ENCODE measurements at places on chromosomes 13 and 19.

DNA sequence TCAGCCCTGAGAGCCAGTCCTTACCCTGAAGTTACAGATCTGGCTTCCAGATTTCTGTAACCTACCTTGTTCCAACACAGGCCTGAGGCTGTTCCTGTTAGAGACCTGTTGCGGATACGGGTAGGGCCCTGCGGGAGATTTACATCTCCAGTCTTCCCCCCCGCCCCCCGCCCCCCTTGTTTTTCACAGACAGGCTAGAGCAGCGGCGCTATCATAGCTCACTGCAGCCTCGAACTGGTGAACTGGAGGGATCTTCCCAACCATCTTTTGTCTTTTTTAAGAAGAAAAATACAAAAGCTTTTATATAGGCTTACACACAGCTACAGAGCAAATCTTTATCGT lies 10.6 kb upstream of the CEACAM21 start:
- DNase-seq, result no peak
- H3K4me1 ChIP-seq, result no peaks in the 10 kb centered on the region
- no peak overlapping the region for H3K4me3 ChIP-seq
- no peak overlapping the region for H3K27ac ChIP-seq
- peaks cover 28% of the 10 kb centered on the region for H3K27me3 ChIP-seq

- H3K4me1 ChIP-seq, result no peaks in the 10 kb centered on the region
- no peak for DNase-seq
- H3K27ac ChIP-seq, result no peak overlapping the region
- H3K4me3 ChIP-seq, result no peak overlapping the region
- H3K36me3 ChIP-seq, result no peaks in the 10 kb centered on the region
These were observed 62.2 kb downstream of the DNAJC15 start for GRCh38 chr13:43085545-43085944.

GRCh38 chr19:31266196-31266595 lies 83.0 kb downstream of the TSHZ3 start:
- H3K4me3 ChIP-seq, result no peak overlapping the region
- H3K27me3 ChIP-seq, result peaks cover 2% of the 10 kb centered on the region
- H3K27ac ChIP-seq, result no peak overlapping the region
- DNase-seq, result no peak
- H3K4me1 ChIP-seq, result no peaks in the 10 kb centered on the region

- no peaks in the 10 kb centered on the region for H3K4me1 ChIP-seq
- no peaks in the 10 kb centered on the region for H3K27me3 ChIP-seq
- no peak overlapping the region for H3K27ac ChIP-seq
- no peaks in the 10 kb centered on the region for H3K36me3 ChIP-seq
These were observed 4.0 kb upstream of the IRGC start for GRCh38 chr19:43711751-43712355.

- H3K36me3 ChIP-seq, result peaks cover 61% of the 10 kb centered on the region
- H3K27ac ChIP-seq, result peak overlapping the region; percentile 23
- no peaks in the 10 kb centered on the region for H3K27me3 ChIP-seq
- no peaks in the 10 kb centered on the region for H3K4me1 ChIP-seq
These were observed 6.8 kb upstream of the ECH1 start for GRCh38 chr19:38838208-38838985.

- H3K27ac ChIP-seq, result no peak overlapping the region
- H3K4me3 ChIP-seq, result no peak overlapping the region
- no peak for DNase-seq
- H3K27me3 ChIP-seq, result no peaks in the 10 kb centered on the region
- no peaks in the 10 kb centered on the region for H3K36me3 ChIP-seq
These were observed 911.5 kb downstream of the UQCRFS1 start for GRCh38 chr19:28301463-28301862.

- no peaks in the 10 kb centered on the region for H3K27me3 ChIP-seq
- H3K4me3 ChIP-seq, result no peak overlapping the region
- DNase-seq, result no peak
- H3K36me3 ChIP-seq, result no peaks in the 10 kb centered on the region
These were observed 35.5 kb upstream of the CSNK1A1L start for GRCh38 chr13:37141011-37141410.

- DNase-seq, result no peak
- no peak overlapping the region for H3K4me3 ChIP-seq
- no peaks in the 10 kb centered on the region for H3K27me3 ChIP-seq
- H3K4me1 ChIP-seq, result no peaks in the 10 kb centered on the region
These were observed 1.7 kb upstream of the BCAM start for GRCh38 chr19:44807162-44807561.

DNA sequence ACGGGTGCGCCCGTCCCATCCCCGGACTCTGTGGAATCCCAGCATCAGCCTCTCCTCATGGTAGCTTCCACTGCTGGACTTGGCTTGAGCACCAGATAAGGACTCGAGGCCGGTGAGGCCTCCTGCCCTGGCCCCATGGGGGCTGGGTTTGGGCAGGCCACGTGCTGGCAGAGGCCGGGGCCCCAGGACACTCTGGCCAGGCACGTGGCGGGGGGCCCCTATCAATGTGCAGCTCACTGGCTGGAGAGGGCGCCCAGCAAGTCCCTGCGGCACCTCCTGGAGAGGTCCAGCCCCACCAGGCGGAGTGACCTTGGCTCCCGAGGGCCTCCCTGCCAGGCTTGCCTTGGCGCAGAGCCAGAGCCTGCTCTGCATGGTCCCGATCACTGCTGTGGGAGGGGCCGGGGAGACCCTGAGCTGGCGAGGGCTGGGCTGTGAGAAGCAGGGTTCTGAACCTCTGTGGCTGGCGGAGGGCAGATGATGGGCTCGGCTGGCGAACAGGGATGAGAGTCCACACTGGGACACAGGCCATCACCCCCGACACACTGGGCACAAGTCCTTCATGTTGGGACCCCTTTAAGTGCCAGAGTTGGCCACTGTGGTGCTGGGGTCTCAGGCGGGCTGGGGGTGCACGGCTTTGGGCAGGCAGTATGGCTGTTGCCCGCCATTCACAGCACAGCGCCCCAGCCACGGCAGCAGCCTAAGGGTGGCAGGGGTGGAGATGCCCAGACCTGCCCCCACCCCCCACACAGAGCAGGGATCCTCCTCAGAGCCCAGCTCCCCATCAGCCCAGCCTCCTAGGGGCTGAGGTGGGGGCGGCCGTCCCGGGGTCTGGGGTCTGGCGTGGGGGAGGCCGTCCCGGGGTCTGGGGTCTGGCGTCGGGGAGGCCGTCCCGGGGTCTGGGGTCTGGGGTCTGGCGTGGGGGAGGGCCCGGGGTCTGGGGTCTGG lies 19.1 kb downstream of the CEBPG start:
- H3K4me1 ChIP-seq, result peaks cover 24% of the 10 kb centered on the region
- no peak overlapping the region for H3K27ac ChIP-seq
- no peak overlapping the region for H3K4me3 ChIP-seq
- peak; percentile 56 for DNase-seq
- H3K36me3 ChIP-seq, result no peaks in the 10 kb centered on the region
- H3K27me3 ChIP-seq, result no peaks in the 10 kb centered on the region

GRCh38 chr19:1910177-1910576 lies 5.0 kb downstream of the ADAT3 start:
- no peaks in the 10 kb centered on the region for H3K36me3 ChIP-seq
- no peak overlapping the region for H3K4me3 ChIP-seq
- H3K27ac ChIP-seq, result no peak overlapping the region
- H3K4me1 ChIP-seq, result no peaks in the 10 kb centered on the region

- H3K36me3 ChIP-seq, result no peaks in the 10 kb centered on the region
- no peak overlapping the region for H3K27ac ChIP-seq
- DNase-seq, result no peak
These were observed 24.3 kb upstream of the TNFSF14 start for GRCh38 chr19:6694147-6694815.

- no peaks in the 10 kb centered on the region for H3K4me1 ChIP-seq
- H3K27me3 ChIP-seq, result no peaks in the 10 kb centered on the region
- DNase-seq, result no peak
- H3K27ac ChIP-seq, result no peak overlapping the region
These were observed 435.0 kb upstream of the KLF12 start for GRCh38 chr13:74569251-74569650.

GRCh38 chr13:75485286-75486062 lies 3.5 kb upstream of the TBC1D4 start:
- peaks cover 3% of the 10 kb centered on the region for H3K4me1 ChIP-seq
- H3K36me3 ChIP-seq, result no peaks in the 10 kb centered on the region
- no peak for DNase-seq
- H3K27ac ChIP-seq, result no peak overlapping the region
- no peaks in the 10 kb centered on the region for H3K27me3 ChIP-seq
- H3K4me3 ChIP-seq, result no peak overlapping the region

DNA sequence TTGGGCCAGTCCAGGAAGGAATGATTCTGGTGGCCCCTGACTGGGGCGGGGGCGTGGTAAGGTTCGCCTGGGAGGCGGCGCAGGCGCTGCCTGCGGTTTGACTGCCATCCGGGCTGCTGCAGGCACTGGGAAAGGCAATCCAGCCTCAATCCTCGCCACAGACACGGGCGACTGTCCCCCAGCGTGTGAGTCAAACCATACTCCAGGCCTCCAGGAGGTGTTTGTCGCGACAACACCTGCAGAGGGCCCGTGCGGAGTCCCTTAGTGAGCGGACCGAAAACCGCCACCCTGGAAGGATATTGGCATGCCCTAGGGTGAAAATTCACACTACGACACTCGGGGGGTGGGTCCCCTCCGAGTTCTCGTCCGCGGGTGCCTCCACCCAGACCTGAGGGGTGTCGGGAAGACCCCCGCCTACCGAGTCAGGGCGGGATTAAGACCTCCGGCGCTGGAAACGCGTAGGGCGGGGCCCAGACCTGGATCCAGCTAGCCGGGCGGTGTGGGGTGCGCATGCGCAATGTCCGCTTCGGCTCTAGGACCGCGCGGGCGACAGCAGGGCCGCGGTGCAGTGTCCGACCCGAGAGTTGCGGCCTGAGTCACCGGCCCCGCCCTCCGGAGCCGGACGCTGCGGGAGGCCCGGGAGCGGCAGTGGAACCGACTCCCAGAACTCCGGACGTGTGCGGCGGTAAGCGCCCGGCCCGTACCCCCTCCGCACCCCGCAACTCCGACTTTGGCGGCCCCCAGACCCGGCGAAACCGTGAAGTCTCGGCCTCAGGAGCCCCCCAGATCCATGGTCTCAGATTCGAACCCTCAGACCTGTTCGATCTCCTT lies at the start of gene CAPNS1:
TSS of gene CAPNS1 (plus strand) at position 594 of the 831 bp plus-strand sequence. CDS start 946 bp downstream, outside the sequence.
- H3K36me3 ChIP-seq, result peaks cover 14% of the 10 kb centered on the region
- peak; percentile 99 for DNase-seq
- peak within 1 kb of the TSS; percentile 100 for H3K27ac ChIP-seq
- H3K27me3 ChIP-seq, result no peaks in the 10 kb centered on the region
- H3K4me3 ChIP-seq, result peak within 1 kb of the TSS; percentile 90

GRCh38 chr13:112873851-112874750 lies 94.9 kb upstream of the MCF2L start:
- DNase-seq, result peak; percentile 83
- no peak overlapping the region for H3K27ac ChIP-seq
- no peaks in the 10 kb centered on the region for H3K27me3 ChIP-seq
- peaks cover 2% of the 10 kb centered on the region for H3K4me1 ChIP-seq
- H3K4me3 ChIP-seq, result no peak overlapping the region

GRCh38 chr19:29504454-29504853 lies 21.3 kb upstream of the VSTM2B start:
- no peak overlapping the region for H3K4me3 ChIP-seq
- no peaks in the 10 kb centered on the region for H3K36me3 ChIP-seq
- DNase-seq, result no peak
- H3K27me3 ChIP-seq, result no peaks in the 10 kb centered on the region

GRCh38 chr13:100552755-100553154 lies 35.8 kb downstream of the GGACT start:
- no peak overlapping the region for H3K27ac ChIP-seq
- no peaks in the 10 kb centered on the region for H3K27me3 ChIP-seq
- no peaks in the 10 kb centered on the region for H3K4me1 ChIP-seq
- no peak overlapping the region for H3K4me3 ChIP-seq
- DNase-seq, result no peak
- H3K36me3 ChIP-seq, result no peaks in the 10 kb centered on the region

GRCh38 chr13:34878329-34878728 lies 63.7 kb upstream of the NBEA start:
- no peak overlapping the region for H3K4me3 ChIP-seq
- DNase-seq, result no peak
- H3K4me1 ChIP-seq, result no peaks in the 10 kb centered on the region
- H3K27me3 ChIP-seq, result no peaks in the 10 kb centered on the region

- H3K36me3 ChIP-seq, result no peaks in the 10 kb centered on the region
- H3K4me1 ChIP-seq, result peaks cover 4% of the 10 kb centered on the region
- H3K4me3 ChIP-seq, result no peak overlapping the region
- no peak overlapping the region for H3K27ac ChIP-seq
- no peaks in the 10 kb centered on the region for H3K27me3 ChIP-seq
These were observed 8.1 kb downstream of the PTGIR start for GRCh38 chr19:46616631-46617322.

- no peak overlapping the region for H3K27ac ChIP-seq
- no peak for DNase-seq
- no peaks in the 10 kb centered on the region for H3K36me3 ChIP-seq
- no peak overlapping the region for H3K4me3 ChIP-seq
- H3K27me3 ChIP-seq, result no peaks in the 10 kb centered on the region
These were observed 47.9 kb upstream of the ZNRF4 start for GRCh38 chr19:5407356-5407755.

- H3K4me1 ChIP-seq, result no peaks in the 10 kb centered on the region
- no peak for DNase-seq
- H3K4me3 ChIP-seq, result no peak overlapping the region
- no peaks in the 10 kb centered on the region for H3K27me3 ChIP-seq
- H3K27ac ChIP-seq, result no peak overlapping the region
These were observed 33.7 kb downstream of the NFILZ start for GRCh38 chr19:8663920-8664670.

DNA sequence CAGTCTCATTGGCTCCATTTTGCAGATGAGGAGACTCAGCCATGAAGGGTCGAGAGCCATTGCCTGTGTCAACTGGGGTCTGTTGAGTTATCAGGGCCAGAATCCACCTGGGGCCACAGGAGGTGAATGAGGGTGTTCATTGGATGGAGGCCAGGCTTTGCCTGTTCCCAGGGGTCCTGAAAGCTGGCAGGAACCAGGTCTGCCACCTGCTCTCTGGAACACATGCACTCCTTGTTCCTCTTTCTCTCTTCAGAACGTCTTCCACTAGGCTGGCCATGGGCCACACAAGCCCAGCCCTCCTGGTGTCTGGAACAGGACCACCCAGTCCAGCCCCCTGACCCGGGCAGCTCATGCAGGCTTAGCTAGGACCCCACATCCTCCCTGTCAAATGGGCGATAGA lies 21.1 kb downstream of the PPP1R37 start:
- DNase-seq, result no peak
- H3K27me3 ChIP-seq, result no peaks in the 10 kb centered on the region
- no peak overlapping the region for H3K27ac ChIP-seq
- H3K4me1 ChIP-seq, result peaks cover 4% of the 10 kb centered on the region
- H3K4me3 ChIP-seq, result no peak overlapping the region

DNA sequence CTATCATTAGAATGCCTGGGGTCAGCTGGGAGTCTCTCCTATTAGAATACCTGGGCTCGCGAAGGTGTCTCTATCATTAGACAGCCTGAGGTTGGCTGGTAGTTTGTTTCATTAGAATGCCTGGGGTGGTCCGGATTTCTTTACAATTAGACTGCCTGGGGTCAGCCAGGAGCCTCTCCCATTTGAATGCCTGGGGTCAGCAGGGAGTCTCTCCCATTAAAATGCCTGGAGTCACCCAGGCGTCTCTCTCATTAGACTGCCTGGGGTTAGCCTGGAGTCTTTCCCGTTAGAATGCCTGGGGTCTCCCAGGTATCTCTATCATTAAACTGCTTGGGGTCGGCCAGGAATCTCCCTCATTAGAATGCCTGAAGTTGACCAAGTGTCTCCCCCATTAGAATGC lies 1458.3 kb downstream of the UQCRFS1 start:
- no peaks in the 10 kb centered on the region for H3K27me3 ChIP-seq
- no peak overlapping the region for H3K27ac ChIP-seq
- no peak overlapping the region for H3K4me3 ChIP-seq
- H3K36me3 ChIP-seq, result no peaks in the 10 kb centered on the region

- no peaks in the 10 kb centered on the region for H3K4me1 ChIP-seq
- no peaks in the 10 kb centered on the region for H3K27me3 ChIP-seq
- no peaks in the 10 kb centered on the region for H3K36me3 ChIP-seq
- H3K27ac ChIP-seq, result no peak overlapping the region
- no peak overlapping the region for H3K4me3 ChIP-seq
These were observed 645.9 kb downstream of the GPC5 start for GRCh38 chr13:92044351-92044750.

All from kidney (tissue), 22 donors.